ENCODE measurements at places on chromosomes 13 and 19.

DNA sequence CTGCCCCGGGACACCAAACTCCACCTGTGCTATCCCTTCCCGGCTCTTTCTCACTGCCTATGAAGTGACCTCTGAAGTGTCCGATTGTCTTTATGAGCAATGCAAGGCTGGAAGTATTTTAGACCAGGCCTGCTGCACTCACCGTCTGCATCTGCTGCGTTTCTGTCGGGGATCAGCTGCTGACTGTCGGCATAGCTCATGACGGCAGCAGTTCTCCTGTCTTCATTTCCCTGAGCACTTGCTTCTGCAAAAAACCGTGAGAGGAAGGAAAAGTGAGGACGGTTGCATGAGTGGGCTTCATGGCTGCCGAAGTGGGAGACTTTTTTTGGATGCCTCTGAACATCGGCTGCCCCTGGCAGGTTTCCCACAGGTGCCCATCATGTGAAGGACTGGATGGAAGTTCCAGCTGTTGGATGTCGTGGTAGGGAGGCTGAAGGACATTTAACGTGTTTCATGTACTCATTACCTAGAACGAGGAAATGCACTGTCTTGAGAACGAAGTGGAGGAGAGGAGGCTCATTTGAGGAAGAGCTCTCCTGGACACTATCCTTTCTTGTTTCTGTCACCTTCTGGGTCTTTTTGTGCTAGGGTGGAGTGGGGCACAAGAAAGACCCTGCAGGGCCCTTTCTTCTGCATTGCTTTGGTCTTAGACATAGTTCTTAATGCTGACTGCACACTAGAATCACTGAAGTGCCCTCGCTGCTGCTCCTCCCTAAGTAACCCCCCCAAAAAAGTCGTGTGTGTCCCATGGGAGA is 94.7 kb downstream of the RNASEH2B start:
- H3K27me3 ChIP-seq, result no peaks in the 10 kb centered on the region
- H3K4me3 ChIP-seq, result no peak overlapping the region
- H3K36me3 ChIP-seq, result no peaks in the 10 kb centered on the region
- H3K4me1 ChIP-seq, result peaks cover 5% of the 10 kb centered on the region
- no peak for DNase-seq

DNA sequence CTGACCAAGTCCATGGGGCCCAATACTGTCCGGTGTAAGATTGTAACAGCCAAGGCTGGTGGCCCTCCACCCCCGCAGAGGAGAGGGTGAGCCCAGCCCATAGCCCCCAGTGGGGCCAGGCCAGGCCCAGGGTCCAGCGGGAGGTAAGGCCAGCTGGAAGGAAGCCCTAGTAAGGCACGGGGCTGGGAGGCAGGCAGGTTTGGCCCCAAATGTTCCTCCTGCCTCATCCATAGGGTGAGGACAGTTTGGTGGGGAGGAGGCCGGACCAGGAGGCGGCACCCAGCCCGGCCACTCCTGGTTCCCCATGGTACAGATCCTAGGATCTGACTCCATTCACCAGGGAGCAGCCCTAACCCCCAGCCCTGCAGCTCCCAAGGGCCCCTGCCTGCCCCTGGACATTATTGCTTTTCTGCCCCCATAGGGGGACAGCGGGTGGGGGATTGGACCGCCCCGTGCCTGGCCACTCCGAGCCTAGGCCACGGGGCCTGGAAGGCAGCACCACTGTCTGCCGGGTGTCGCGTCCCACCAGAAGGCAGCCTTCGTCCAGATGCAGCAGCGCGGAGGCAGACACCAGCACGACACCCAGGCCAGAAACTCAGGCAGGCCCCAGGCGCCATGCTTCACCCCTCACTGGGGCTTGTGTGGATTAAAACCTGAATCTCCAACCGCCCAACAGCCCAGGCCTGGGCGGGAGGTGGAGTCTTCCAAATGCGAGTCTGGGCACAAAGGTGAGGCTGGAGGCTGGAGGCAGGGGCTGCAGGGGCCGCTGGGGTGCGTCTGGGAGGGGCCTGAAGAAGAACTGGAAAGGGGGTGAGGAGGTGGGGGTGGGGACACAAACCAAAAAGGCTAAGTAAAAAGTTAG is 6.7 kb upstream of the CCNP start:
- no peak overlapping the region for H3K4me3 ChIP-seq
- H3K36me3 ChIP-seq, result peaks cover 49% of the 10 kb centered on the region
- H3K27me3 ChIP-seq, result no peaks in the 10 kb centered on the region
- no peak for DNase-seq

DNA sequence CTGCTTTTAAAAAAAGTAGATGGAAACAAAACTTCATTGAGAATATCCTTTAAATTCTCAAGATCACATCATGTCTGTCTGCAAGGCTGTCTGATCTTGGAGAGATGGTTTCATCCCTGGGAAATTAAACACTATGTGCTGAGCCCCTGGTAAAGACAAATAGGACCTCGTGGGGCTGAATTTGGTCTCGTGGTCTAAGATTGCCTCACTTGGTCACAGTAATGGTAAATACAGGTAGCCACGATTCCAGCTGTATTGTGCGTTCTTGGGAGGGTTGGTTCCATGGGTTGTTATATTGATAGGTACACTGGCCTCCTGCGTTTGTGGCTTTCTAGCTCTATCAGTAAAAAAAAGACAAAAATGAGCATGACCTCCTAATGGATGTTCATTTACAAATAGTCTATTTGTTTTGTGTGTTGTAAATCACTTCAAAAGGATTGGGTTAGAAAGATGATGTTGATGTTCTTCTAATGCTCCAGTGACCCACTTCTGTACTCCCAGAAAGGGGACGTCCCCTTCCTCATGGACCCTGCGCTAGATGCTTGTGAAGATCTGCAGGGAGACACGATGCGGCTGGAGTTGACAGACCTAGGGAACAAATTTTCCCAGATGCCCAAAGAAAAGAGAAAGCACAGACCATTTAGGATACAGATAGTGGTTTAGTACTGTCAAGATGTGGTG is 1.8 kb downstream of the CEBPG start:
- H3K27ac ChIP-seq, result no peak overlapping the region
- H3K27me3 ChIP-seq, result no peaks in the 10 kb centered on the region
- peak overlapping the region; percentile 74 for H3K4me3 ChIP-seq
- no peak for DNase-seq

GRCh38 chr13:108281901-108282300 is 12.4 kb downstream of the TNFSF13B start:
- no peak overlapping the region for H3K4me3 ChIP-seq
- H3K27ac ChIP-seq, result no peak overlapping the region
- DNase-seq, result no peak
- no peaks in the 10 kb centered on the region for H3K4me1 ChIP-seq

DNA sequence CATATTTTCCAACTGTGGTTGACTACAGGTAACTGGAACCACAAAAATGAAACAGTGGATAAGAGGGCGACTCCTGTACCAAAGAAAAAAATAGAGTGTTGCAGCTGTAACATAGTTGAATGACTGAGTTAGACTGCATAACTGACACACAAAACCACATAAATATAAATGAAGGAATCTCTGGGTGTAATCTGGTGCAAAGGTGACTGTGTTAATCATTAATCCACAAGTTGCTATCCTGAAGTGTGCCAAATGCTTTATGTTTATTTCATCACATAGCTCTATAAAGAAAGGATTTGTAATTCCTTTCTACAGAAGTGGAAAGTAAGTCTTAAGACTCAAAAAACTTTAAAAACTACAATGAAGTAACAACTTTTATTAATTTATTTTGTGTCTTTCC is 6.0 kb upstream of the GJB2 start:
- no peak overlapping the region for H3K27ac ChIP-seq
- no peak for DNase-seq
- peaks cover 10% of the 10 kb centered on the region for H3K4me1 ChIP-seq

Measured in upper lobe of right lung (tissue), 1 donor.